ENCODE measurements at places on chromosomes 2 and 18. TPM values are rescaled to one million over a fixed set of nuclear protein-coding genes. Genes with fewer than 3 reads are reported as not detected.
A peak's percentile ranks its signal among the peaks of the same experiment; 100 is the strongest.

DNA sequence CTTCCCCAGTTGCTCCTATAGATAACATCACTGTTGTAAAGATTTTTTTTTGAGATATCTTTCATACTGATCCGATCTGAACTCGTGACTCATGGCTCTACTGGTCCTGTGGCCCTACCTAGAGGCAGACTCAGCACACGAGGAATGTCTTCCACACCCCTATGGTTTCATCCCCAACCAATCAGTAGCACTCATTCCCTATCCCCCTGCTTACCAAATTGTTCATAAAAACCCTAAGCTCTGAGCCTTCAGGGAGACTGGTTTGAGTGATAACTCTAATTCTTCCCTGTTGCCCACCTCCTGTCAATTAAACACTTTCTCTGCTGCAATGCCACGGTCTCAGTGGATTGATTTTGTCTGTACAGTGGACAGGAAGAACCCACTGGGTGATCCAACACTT, 4.2 kb upstream of the SAP130 start:
- no peaks in the 10 kb centered on the region for H3K36me3 ChIP-seq
- peaks cover 10% of the 10 kb centered on the region for H3K4me1 ChIP-seq
- DNase-seq = no peak

GRCh38 chr18:5250603-5251002, 44.9 kb downstream of the ZBTB14 start:
- no peak overlapping the region for H3K4me3 ChIP-seq
- H3K27me3 ChIP-seq = no peaks in the 10 kb centered on the region
- no peak overlapping the region for H3K27ac ChIP-seq
- no peaks in the 10 kb centered on the region for H3K36me3 ChIP-seq
- no peaks in the 10 kb centered on the region for H3K4me1 ChIP-seq

GRCh38 chr2:709138-709765, 32.0 kb upstream of the TMEM18 start:
- no peak overlapping the region for H3K4me3 ChIP-seq
- peak; percentile 45 for DNase-seq
- no peak overlapping the region for H3K27ac ChIP-seq
- H3K36me3 ChIP-seq = no peaks in the 10 kb centered on the region

- DNase-seq = no peak
- no peaks in the 10 kb centered on the region for H3K27me3 ChIP-seq
- no peaks in the 10 kb centered on the region for H3K4me1 ChIP-seq
- H3K4me3 ChIP-seq = no peak overlapping the region
- H3K27ac ChIP-seq = no peak overlapping the region
- no peaks in the 10 kb centered on the region for H3K36me3 ChIP-seq
Measured at GRCh38 chr2:155393406-155393805, 694.9 kb downstream of the KCNJ3 start.

DNA sequence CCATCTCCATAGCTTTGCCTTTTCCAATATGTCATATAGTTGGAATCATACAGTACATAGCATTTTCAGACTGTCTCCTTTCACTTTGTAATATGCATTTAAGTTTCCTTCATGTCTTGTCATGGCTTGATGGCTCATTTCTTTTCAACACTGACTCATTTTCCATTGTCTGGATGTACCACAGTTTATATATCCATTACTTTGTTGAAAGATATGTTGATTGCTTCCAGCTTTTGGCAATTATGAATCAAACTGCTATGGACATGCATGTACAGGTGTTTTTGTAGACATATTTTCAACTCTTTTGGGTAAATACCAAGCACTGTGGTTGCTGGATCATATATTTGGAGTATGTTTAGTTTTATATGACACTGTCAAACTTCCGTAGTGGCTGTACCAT, 26.3 kb downstream of the ACSL3 start:
- no peak overlapping the region for H3K27ac ChIP-seq
- H3K4me3 ChIP-seq = no peak overlapping the region
- H3K36me3 ChIP-seq = no peaks in the 10 kb centered on the region
- no peaks in the 10 kb centered on the region for H3K27me3 ChIP-seq
- no peak for DNase-seq

DNA sequence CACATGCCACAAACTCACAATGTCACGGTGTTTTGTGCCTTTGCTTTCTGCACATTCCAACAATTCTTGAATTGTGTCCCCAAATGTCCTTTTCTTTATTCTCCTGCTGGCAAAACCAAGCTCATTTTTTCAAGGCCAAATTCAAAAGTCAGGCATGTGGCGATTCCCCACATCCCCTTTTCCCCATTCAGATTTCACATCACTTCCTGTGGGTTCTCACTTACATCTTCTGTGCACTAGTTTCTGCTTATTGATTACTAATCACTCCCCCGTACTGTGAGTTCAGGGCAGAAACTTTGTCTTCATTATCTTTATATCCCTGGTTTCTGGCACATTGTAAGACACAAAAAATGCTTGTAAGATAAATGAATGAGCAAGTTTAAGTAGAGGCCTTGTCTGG, 69.2 kb downstream of the AP1S3 start:
- H3K27ac ChIP-seq = no peak overlapping the region
- H3K27me3 ChIP-seq = no peaks in the 10 kb centered on the region
- no peaks in the 10 kb centered on the region for H3K4me1 ChIP-seq
- H3K36me3 ChIP-seq = no peaks in the 10 kb centered on the region
- no peak overlapping the region for H3K4me3 ChIP-seq

DNA sequence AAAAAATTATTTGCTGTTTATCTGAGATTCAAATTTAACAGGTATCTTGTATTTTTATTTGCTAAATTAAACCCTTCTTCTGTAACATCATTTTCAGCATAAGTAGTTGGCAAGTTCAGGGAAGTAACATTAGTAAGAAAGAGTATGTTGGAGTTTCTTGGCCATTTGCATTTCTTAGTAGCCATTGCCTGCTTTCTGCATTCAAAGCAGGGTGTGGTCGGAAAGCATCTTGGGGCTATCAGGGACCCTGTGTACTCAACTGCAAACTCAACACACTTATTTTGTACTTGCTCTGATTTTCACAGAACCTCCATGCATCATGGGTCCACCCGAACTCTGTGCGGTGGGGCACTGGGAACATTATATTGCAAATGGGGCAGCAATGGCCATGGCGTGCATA, 30.4 kb upstream of the REV1 start:
- H3K36me3 ChIP-seq = no peaks in the 10 kb centered on the region
- H3K27ac ChIP-seq = no peak overlapping the region
- DNase-seq = no peak
- no peaks in the 10 kb centered on the region for H3K27me3 ChIP-seq
- H3K4me3 ChIP-seq = no peak overlapping the region

DNA sequence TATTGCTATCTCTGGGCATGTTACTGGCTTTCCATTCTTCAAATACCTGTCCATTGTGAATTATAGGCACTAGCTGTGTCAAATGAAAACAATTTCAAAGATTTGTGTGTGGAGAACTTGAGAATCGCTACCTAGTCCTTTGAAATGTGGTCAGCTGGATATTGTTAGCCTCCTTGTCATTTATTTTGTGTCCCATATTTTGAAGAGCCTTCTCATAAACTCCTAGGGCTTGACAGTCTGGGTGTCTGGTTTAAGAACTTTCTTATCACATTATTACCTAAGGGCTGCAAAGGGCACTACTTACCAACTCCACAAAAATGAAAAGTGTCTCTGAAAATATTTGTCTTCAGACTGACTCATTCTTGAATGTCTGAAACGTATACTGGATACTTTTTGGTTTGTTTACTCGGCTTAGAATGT, 50.2 kb downstream of the COL4A3 start:
- no peaks in the 10 kb centered on the region for H3K27me3 ChIP-seq
- no peaks in the 10 kb centered on the region for H3K4me1 ChIP-seq
- no peak for DNase-seq
- no peak overlapping the region for H3K27ac ChIP-seq

DNA sequence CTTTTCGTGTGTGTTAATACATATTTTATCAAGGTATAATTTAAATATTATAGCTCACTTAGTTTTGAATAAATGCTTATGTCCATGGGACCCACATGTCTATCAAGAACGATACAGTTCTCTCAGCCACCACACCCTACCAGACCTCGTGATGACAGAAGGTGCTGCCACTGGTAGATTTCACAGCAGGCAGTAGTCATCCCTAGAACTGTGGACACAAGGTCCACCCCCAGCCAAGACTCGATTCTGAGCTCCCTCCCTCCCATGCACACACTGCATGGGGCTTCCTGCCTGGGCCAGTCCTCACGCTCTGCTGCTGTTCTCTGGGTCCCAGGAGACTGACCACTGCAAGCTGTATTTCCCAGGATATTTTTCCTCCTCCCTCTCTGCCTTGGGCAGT, 26.5 kb upstream of the CREB1 start:
- H3K27me3 ChIP-seq = no peaks in the 10 kb centered on the region
- DNase-seq = peak; percentile 87
- H3K27ac ChIP-seq = no peak overlapping the region
- no peak overlapping the region for H3K4me3 ChIP-seq
- H3K4me1 ChIP-seq = peaks cover 48% of the 10 kb centered on the region

- H3K4me1 ChIP-seq = no peaks in the 10 kb centered on the region
- no peaks in the 10 kb centered on the region for H3K27me3 ChIP-seq
Measured at GRCh38 chr2:66134138-66134701, 300.7 kb upstream of the MEIS1 start.

GRCh38 chr2:8527676-8528075, 154.2 kb upstream of the ID2 start:
- H3K4me3 ChIP-seq = no peak overlapping the region
- H3K4me1 ChIP-seq = peaks cover 18% of the 10 kb centered on the region
- no peak overlapping the region for H3K27ac ChIP-seq

GRCh38 chr18:23636071-23636399, 26.7 kb downstream of the ANKRD29 start:
- H3K4me1 ChIP-seq = no peaks in the 10 kb centered on the region
- H3K36me3 ChIP-seq = no peaks in the 10 kb centered on the region
- no peak overlapping the region for H3K4me3 ChIP-seq
- H3K27ac ChIP-seq = no peak overlapping the region

- DNase-seq = no peak
- peaks cover 4% of the 10 kb centered on the region for H3K4me1 ChIP-seq
- no peak overlapping the region for H3K27ac ChIP-seq
- H3K4me3 ChIP-seq = no peak overlapping the region
Measured at GRCh38 chr2:33573657-33574056, 25.4 kb downstream of the FAM98A start.

GRCh38 chr18:4603955-4604354, 148.8 kb upstream of the DLGAP1 start:
- no peak for DNase-seq
- H3K36me3 ChIP-seq = no peaks in the 10 kb centered on the region
- H3K27me3 ChIP-seq = no peaks in the 10 kb centered on the region
- H3K27ac ChIP-seq = no peak overlapping the region

GRCh38 chr2:11771971-11772615, 25.7 kb downstream of the LPIN1 start:
- no peak overlapping the region for H3K27ac ChIP-seq
- peaks cover 59% of the 10 kb centered on the region for H3K36me3 ChIP-seq
- no peaks in the 10 kb centered on the region for H3K27me3 ChIP-seq
- H3K4me1 ChIP-seq = peaks cover 11% of the 10 kb centered on the region
- no peak overlapping the region for H3K4me3 ChIP-seq

- no peaks in the 10 kb centered on the region for H3K4me1 ChIP-seq
- no peak overlapping the region for H3K27ac ChIP-seq
- no peaks in the 10 kb centered on the region for H3K27me3 ChIP-seq
- no peak for DNase-seq
- no peaks in the 10 kb centered on the region for H3K36me3 ChIP-seq
Measured at GRCh38 chr2:199261239-199261638, 196.5 kb downstream of the SATB2 start.

GRCh38 chr2:10342245-10342951, 39.7 kb downstream of the HPCAL1 start:
- no peaks in the 10 kb centered on the region for H3K36me3 ChIP-seq
- DNase-seq = no peak
- no peak overlapping the region for H3K4me3 ChIP-seq
- no peak overlapping the region for H3K27ac ChIP-seq

DNA sequence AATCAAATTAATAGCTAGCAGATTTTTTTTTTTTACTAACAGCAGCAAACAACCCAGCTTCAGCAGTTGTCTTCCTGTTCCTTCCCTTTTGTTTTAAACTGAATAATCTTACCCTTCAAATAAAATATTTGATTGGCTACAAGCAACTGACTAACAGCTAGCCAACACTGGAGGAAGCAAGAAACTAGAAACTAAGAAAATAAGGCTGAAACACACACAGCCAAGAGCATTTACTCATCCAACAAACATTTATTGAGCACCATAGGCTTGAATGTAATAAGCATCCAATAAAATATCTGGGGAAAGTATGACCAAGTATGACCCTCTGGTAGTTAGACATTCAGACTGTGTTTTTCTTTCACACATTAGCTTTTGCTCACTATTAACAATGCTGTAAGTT, 189.2 kb downstream of the CD226 start:
- no peaks in the 10 kb centered on the region for H3K36me3 ChIP-seq
- H3K4me1 ChIP-seq = no peaks in the 10 kb centered on the region
- DNase-seq = no peak

DNA sequence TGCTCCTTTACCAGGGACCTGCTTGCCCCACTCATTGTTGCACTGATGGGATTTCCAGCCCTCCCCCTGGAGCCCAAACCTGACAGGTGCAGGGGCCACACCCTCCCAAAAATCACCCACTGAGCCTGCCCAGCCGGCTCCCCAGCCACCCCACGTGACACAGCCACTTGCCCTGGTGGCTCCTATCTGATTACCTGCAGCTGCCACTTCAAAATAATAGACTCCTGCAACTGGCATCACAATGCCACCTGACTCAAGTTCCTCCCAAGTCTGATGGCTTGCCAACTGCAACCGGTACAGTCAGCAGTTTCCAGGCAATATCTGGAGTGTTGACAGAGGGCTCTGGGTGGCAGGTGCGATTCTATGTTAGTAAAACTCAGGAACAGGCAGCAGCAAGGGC, 66.2 kb downstream of the CRACDL start:
- H3K36me3 ChIP-seq = no peaks in the 10 kb centered on the region
- H3K27ac ChIP-seq = no peak overlapping the region
- H3K4me3 ChIP-seq = no peak overlapping the region
- peak; percentile 80 for DNase-seq
- no peaks in the 10 kb centered on the region for H3K4me1 ChIP-seq

DNA sequence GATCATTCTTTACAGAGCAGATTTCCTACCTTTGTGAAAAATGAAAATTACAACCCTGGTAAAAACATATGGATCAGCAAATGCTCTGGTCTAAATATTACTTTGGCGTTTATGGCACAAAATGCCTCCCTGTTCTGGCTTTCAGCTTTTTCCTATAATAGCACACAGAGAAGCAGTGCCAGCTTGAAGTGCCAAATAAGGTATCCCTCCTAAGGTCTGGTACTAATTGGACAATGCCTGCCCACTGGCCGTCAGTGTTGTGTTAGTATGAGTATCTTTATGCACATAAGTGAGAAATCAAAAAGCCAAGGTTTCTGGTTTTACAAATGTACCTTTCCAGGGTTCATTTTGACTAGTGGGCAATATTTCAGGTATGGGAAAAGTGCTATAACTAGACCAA, 1293.7 kb upstream of the FAM98A start:
- no peaks in the 10 kb centered on the region for H3K4me1 ChIP-seq
- H3K27me3 ChIP-seq = no peaks in the 10 kb centered on the region
- no peak for DNase-seq

GKN2 gene
- total RNA-seq = not detected

FHL2 gene
- 90.8 TPM for total RNA-seq

FOXD4L1 gene
- not detected for total RNA-seq

ERICH2 gene
- not detected for total RNA-seq

EXOC6B gene
- total RNA-seq = 45.9 TPM

SP110 gene
- 19.1 TPM for total RNA-seq

All from esophagus muscularis mucosa (tissue), 4 donors.